Fibroblast of the aortic adventitia (primary cell): ENCODE measurements at places on chromosomes 6 and 20.

GRCh38 chr6:25178336-25179035, 100.7 kb upstream of the CARMIL1 start:
- DNase-seq, result no peak

- no peak for DNase-seq
Measured at GRCh38 chr6:108744244-108744972, 103.8 kb upstream of the ARMC2 start.

DNA sequence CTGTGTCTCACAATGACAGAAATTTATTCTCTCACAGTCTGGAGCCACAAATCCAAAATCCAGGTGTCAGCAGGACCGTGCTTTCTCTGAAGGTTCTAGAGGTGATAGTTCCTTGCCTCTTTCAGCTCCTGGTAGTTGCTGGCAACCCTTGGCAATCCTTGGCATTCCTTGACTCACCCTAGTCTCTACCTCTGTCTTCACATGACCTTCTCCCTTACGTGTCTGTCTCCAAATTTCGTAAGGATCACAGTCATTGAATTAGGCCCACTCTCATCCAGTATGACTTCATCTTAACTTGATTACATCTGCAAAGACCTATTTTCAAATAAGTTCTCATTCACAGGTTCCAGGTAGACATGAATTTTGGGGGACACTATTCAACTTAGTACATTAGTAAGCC, 143.1 kb downstream of the CEP57L1 start:
- no peak for DNase-seq

DNA sequence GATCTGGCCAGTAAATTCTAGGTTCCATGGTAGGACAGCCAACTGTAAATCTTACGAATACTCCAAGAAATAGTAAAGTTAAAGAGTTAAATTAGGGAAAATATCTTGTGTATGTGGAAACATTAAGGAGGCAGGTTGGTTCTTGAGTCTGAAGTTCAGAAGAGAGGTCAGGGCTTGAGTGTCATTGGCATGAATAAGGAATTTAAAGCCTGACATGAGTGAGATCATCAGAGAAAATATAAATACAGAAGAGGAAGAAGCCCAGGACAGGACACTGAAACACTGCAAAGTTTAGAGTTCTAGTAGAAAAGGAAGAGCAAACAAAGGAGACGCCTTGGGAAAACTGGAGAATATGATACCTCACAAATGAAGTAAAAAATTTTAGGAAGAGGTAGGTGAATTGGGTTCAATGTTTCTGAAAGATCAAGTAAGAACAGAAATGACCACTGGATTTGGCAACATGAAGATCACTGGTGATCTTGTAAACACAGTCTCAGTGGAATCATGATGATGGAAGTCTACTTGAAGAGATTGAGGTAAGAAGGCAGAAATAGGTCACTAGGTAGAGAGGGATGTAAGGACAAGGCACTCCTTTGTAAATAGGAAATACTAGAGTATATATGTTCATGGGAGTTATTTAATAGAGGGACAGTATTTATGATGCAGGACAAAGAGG, 41.6 kb upstream of the SYNCRIP start:
- no peak for DNase-seq

DNA sequence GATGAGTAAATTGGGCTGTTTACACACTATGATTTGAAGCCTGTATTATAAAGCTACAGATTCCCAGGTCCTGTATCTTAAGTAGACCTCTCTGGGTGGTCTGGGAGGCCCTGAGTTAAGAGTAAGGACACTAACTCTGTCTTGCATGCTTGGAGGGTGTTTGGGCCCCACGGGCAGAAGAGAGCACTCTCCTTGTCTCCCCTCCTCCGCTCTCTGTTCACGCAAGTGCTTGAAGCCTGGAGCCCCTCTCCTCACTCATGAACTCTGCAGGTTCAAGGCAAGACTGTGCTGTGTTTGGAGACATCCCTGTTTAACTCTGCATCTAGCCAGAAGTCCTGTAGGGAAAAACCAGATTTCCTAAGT, 154.0 kb downstream of the ZDHHC14 start:
- DNase-seq, result no peak

DNA sequence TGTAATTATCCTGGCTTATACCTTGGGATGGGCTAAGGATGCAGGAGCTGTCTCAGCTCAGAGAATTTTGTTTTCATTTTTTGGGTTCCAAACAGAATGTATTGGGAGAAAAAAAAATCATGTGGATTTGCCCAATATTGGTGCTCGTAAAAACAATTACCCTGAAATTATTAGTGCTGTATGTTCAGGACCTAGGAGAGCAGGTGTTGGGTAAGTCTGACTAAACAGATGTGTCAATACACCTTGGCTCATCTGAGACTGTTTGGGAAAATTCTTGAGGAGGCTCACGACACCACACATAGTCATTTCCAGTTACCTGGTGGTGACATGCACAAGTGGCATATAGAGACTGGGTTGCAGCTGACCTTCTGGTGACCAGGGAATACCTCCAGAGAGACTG, 802.1 kb upstream of the FLRT3 start:
- no peak for DNase-seq

DNA sequence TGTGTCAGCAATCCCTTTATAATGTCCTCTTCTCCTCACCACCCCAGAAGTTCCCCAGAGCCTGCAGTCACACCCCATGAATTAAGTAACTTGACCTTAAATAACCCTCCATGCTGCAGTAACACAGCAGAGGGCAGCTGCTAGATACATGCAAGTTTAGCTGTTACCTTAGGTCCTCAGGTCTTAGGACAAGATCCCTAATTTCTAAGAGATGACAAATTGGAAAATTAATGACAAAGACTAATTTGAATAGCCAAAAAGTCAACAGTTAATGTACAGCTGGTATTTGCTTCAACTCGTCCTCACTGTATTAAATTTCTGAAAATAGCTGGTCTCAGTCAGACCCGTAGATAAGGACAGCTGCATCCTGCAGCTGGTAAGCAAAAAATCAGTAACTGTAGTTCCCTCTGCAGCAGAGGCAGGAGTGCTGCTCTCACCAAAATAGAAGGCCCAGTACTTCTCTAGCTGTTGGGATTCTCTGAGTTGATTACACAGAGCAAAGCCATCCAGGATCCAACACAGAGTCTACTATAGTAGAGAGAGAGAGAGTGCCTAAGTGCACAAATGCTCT, 62.4 kb downstream of the TNFRSF21 start:
- no peak for DNase-seq

GRCh38 chr6:169783971-169784820, 32.8 kb downstream of the ERMARD start:
- peak; percentile 27 for DNase-seq

DNA sequence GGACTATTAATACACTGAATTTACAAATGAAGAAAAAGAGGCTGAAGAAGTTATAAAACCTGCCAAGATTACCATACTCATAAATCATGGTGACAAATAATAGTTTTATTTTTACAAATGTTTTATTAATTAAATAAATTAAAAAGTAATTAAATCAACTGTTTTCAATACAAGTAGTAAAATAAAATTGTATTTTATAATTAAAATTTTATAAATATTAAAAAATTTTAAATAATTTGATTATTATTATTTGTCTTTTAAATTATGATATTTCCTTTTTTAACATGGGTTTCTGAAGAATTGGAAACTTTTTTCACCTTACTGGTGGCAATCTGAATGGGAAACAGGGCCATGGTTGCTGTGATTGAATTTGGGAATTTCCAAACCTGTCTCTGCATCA, 177.3 kb upstream of the TSHZ2 start:
- DNase-seq, result no peak

GRCh38 chr6:117592983-117593759, 9.1 kb downstream of the GOPC start:
- no peak for DNase-seq

DNA sequence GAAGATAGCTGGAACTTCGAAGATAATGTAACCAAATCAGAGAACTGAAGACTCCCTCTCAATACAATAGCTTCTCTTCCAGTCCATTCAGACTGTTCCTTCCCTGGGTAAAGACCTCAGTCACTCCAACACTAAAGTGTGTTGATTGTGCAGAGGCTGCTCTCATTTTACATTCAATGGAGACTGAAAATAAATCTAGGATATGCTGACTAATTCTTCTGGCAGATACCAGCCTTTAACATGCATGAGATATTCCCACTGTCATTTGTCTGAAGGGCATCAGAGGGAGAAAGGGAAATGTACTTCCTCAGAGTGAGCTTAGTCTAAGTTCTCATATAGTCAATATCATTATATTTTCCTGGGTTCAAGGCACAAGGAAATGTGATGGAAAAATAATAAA, 166.4 kb upstream of the IRAK1BP1 start:
- peak; percentile 16 for DNase-seq

DNA sequence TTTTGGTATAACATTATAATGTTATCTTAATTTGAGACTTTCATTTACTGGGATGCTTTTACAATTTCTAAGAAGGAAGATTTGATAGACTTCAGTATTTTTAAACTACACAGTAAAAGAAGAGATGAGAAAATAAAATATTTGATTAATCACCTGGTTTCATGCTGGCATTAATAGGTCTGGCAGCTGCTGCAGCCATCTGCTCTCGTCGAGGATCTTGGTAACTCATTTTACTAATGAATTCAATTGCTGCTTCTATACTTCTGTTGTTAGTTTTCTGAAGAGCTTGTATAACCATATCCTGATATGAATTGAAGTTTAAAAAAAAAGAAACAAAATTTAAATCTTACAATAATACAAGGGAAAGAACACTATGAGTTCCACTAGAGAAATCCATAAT, 23.0 kb downstream of the LATS1 start:
- DNase-seq, result no peak

- DNase-seq, result no peak
Measured at GRCh38 chr20:35695245-35695749, 3.9 kb downstream of the NFS1 start.

DNA sequence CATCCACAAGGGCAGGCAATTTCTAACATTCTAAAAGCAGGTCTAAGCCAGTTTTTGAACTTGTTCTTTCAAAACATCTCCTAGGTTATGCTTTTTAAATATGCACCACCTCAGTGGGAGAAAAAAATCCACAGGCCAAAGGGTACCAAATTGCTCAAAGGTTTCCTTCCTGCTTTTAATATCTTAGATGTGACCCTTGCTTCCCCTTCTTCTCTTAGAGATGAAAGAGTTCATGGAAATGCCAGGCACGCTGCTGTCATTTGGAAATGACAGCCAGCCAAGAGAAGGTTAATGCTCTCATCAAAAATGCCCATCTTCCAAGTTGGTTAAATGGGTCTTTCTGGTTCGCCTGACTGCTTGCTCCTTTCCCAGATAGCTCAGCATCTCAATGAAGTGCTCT, 497.1 kb downstream of the CD83 start:
- DNase-seq, result no peak

DNA sequence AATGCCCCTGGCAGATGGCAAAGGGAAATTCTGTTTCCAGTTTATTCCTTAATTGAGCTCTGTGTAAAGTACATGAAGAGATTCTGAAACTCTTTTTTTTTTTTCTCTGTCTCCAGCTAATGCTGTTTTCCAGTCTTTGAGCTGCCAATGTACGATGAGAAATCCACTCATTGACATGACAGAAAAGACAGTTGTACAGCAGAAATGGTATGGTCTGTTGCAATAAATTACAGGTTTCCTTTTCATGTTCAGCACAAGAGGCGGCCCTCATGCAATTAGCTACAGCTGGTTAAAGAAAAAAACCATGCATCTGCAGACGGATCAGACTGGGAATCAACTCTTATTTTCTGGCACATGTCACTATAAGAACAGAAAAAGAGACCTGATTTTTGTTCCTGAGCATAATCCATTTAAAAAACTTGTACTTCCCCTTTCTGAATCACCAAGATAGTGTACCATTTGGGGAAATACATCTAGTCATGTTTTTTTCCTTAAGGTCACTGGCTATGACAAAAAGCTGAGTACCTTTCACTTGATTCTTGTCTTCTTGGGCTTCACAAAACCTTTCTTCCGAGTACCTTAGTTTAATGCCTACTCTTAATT, 289.8 kb upstream of the PREP start:
- DNase-seq, result no peak

DNA sequence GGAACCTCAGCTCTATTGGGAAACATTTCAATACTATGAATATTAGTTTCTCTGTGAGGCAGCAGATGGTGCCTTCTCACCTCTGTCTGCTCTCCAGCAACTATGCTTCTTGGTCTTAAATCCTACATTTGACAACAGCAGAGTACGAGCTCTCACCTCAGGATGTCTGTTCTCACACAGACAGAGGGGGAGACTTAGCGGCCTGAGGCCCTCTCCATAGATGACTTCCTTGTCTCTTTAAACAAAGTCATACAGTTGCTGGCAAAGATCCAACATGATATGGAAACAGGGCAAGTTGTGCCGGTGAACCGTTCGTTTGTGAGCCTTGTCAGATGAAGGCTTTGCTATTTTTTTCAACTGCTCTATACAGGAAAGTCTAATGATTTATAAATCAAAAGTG, 43.7 kb upstream of the GABRR1 start:
- DNase-seq, result no peak

DNA sequence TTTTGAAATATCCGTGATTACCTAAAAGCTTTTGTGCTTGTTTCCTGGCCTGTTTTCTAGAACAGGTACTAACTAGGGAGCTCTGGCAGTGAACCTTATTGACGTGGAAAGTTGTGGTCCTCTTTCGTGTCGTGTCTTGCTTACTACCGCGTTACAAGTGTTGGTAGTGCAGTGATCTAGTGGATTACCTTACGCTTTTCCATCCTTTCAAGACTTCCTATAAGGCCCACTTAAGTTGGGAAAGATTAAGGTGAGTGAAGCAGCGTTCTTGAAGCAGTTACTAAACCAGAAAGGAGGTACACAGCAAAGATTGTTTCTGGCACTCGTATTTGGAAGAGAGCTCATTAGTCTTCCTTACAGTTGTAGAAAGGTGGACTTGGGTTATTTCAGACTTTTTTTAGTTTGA, 1.9 kb downstream of the PNRC1 start:
- peak; percentile 70 for DNase-seq

DNA sequence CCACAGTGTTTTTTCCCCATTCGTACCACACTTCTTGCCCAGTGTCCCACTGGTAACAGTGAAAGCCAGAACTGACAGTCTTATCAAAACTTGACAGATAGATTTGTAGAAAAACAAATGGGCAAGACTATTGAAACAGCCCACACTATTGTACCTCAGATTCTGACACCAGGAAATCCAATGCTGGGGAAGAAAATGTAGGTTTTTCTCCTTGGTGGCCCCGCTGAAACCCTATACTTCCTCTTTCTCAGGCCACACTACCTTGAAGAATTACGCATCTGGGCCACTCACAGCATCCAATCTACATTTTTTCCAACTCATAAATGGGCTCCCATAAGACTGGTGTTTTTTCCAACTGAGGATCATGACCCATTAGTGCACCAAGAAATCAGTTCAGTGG, 90.9 kb upstream of the HDDC2 start:
- no peak for DNase-seq

GRCh38 chr6:16591396-16592222, 169.7 kb downstream of the ATXN1 start:
- DNase-seq, result no peak

GRCh38 chr6:53918854-53919510, 124.2 kb downstream of the LRRC1 start:
- no peak for DNase-seq

DNA sequence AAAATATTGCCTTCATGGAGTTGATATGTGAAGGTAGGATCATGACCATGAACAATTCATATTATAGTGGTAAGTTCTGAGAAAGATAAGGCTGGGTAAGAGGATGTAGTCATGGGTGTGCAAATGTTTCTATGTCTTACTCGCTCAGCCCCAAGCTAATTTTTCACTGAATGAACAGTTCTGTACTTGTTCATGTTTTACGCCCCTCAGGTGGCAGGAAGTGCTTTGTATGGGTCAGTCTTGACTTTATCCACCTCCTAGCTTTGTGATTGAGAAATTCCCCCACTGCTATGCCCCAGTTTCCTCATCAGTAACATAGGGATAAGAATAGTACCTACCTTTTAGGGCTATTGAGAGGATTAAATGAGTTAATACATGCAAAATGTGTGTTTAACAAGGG, 148.2 kb upstream of the KCNG1 start:
- DNase-seq, result no peak

GRCh38 chr6:92114797-92115196, 1304.6 kb downstream of the EPHA7 start:
- DNase-seq, result no peak
